ENCODE measurements at places on chromosomes 7 and 10.
A peak's percentile ranks its signal among the peaks of the same experiment; 100 is the strongest.

- DNase-seq, result no peak
These were observed 170.3 kb downstream of the NEURL1 start for GRCh38 chr10:103663802-103664201.

DNA sequence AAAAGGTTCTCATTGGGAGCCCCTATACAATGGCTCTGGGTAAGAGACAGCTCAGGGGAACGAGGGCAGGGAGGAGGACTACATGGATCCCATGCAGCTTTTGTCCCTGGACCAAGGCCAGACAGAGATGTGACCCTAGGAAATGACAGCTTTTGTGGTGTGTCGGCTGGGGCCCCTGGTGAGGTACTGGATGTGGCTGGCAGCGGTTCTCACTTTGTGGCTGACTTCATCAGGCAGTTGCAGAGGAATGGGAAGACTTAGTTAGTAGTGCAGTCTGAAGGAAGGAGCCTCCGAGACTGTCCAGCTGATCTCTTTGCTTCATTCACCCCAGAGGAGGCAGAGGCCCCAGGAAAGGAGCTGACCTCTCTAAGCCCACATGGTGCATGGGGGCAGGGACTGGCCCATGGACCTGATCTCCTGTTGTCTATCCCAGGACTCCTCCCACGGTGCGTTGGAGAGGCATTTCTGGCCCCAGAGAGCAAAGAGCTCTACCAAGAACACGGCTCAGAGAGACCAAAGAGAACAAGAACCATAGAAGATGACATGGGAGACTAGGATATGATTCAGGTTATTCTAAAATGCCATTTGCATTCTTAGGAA lies 202.9 kb downstream of the RPS24 start:
- DNase-seq, result no peak

GRCh38 chr10:133235265-133235855 lies 2.3 kb upstream of the VENTX start:
- no peak for DNase-seq

DNA sequence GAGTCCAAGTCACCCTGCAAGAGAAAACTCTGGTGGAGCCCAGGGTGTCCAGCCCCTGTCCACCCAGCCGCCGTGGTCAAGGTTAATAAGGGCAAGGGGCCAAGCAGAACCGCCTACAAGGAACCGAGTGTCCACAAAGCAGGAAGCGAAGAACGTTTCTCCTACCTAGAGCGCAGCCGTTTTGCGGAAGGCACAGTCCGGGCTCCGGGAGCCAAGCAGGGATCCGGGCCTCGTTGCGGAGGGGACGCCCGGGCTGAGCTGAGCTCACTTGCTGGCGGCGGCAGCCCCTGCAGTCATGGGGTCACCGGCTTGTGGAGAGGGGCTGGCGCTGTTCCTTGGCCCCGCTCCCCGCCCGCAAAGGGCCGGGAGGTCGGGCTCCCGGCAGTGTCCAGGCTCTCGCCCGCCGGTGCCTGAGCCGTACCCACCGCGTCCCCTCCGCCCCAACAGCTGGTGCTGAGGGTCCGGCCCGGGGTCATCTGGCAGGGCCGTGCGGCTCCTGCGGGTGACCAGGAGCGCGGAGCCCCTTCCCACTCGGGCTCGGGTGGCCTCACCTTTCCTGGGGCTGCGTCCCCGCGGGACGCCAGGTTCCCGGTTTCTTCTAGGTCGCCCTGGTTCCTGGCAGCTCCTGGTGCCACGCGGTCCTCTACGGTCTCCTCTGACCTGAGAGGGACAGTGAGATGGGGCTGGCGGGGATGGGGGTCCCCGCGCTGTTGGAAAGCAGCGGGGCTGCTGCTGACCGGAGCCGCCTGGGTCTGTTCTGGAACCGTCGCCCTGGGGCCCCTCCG lies 14.0 kb upstream of the ZNF273 start:
- DNase-seq, result no peak

DNA sequence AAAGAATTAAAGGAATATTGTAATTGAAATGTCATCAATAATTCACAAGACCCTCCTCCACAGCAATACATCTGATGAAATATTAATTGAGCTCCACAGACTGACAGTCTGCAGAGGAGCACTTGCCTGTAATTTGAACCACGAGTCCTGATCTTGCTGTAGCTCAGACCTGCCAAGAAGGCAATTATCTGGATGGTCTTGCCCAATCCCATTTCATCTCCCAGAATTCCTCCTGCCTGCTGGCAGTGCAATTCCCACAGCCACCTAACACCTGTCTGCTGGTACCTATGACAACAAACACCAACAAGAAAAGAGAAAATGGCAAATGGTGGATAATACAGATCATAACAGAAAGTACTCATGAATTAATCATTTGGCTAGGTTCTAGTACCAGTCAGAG lies 38.5 kb downstream of the ERCC6 start:
- no peak for DNase-seq

DNA sequence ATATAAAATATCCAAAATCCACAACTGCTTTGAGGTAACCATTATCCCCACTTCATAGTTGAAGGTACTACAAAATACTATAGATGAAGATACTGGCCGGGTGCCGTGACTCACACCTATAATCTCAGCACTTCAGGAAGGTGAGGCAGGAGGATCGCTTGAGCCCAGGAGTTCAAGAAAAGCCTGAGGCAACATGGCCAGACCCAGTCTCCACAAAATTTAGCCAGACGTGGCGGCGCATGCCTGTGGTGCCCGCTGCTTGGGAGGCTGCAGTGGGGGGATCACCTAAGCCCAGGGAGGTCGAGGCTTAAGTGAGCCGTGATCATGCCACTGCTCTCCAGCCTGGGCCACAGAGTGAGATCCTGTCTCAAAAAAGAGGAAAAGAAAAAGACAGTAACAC lies 21.7 kb downstream of the TMEM254 start:
- no peak for DNase-seq

DNA sequence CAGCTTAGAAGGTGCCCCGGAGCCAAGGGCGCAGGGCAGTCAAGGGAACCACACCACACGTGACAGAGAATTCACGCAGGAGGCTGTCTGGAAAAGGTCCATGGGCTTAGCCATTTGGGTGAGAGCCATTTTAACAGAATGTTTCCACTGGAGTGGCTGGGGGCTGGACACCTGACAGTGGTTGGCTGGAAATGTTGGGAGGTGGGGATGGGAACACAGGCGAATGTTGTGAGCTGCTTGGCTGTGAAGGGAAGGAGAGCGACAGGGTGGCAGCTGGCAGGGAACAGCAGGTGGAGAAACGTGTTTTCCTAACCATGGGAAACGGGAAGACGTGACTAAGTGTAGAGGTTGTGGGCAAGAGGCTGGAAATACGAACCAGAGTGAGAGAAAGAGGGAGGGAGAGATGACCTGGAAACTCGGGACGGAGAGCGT lies 100.5 kb upstream of the ZNF32 start:
- no peak for DNase-seq

DNA sequence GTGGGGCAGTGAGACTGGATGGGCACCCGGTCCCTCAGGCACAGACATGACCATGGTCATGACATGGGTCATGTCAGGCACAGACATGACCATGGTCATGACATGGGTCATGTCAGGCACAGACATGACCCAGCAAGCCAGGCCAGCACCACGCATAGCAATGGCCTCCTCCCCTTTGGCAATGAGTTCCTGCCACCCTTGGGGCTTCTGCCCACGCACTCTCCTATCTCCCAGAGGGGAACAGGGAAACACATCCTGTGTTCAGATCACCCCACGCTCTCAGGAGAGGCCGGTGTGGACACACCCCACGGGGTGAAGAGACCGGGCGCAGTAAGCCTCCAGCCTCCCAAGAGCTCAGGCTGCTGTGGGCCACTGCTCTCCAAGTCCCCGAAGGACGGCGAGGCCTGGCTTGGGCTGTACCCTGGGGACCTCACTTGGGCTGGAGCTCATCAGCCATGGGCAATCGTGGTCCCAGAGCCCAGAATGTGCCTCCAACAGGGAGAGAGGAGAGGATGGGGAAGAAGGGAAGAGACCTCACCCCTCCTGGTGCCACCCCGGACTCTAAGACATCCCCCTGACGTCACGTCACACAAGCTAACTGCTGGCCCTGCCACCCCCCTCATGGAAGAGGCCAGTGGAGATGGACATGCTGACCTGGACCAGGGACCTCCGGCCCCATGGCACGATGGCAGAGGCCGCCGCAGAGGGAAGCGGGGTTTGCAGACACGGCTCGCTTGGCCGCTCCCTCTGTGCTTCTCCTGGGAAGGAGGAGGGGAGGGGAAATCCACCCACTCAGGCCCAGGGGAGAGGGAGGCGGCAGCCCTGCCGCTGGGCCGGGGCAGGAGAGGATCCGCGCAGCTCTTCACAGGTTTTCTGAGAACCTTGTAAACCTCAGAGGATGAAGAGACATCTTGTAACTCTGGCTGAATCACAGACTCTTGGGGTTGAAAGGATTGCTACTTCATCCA lies 269.6 kb downstream of the ELFN1 start:
- no peak for DNase-seq

DNA sequence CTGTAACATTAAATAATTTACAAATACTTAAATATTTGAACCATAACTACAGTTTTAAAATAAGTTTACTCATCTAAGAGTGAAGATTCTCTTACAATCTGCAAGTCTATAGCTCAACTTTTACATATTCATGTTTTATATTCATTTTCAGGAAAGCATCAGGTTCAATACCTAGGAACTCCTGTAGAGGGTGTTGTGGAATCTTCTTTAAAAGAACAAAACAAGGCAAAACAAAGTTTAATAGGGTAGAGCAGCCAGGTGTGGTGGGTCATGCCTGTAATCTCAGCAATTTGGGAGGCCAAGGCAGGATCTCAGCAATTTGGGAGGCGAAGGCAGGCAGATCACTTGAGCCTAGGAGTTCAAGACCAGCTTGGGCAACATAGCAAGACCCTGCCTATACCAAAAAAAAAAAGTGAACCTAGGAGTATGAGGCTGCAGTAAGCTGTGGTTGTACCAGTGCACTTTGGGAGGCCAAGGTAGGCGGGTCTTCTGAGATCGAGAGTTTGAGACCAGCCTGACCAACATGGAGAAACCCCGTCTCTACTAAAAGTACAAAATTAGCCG lies 45.1 kb downstream of the ST8SIA6 start:
- peak; percentile 14 for DNase-seq

DNA sequence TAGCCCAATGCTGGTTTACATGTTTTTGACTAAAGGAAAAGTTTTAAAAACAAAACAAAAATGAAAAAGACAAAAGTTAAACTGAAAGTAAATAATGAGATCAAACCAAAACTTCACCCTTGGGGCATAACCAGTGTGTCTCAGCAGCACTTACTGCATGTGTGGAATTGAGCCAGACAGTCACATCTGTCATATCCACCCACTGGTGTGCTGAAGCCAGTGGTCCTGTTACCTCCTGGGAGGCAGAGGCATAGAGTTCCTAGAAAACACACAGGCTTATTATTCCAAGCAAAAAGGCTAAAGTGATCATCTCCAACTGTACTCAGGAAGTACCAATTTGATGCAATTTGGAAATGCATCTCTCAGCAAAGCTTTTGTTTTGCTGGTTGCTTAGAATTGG lies 40.4 kb downstream of the ASAH2 start:
- DNase-seq, result no peak

DNA sequence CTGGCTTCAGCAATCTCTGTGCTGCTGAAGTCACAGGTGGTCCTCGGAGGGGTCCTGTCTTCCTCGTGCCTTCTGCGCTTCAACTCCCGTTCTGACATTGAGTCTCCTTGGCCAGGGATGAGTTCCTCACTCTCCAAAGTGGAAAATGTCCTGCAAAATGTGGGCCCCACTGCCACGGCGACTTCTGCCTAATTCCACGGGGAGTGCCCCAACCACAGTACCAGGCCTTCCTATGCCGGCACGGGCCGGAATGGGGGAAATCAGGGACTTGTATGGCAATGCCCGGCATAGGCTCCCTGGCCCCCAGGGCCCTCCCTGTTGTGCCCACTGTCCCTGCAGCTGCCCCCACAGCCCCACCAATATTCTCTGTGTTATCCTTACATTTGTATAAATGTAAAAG lies 420.5 kb downstream of the TCERG1L start:
- no peak for DNase-seq

GRCh38 chr7:136859803-136860202 lies 8.6 kb upstream of the CHRM2 start:
- DNase-seq, result no peak

DNA sequence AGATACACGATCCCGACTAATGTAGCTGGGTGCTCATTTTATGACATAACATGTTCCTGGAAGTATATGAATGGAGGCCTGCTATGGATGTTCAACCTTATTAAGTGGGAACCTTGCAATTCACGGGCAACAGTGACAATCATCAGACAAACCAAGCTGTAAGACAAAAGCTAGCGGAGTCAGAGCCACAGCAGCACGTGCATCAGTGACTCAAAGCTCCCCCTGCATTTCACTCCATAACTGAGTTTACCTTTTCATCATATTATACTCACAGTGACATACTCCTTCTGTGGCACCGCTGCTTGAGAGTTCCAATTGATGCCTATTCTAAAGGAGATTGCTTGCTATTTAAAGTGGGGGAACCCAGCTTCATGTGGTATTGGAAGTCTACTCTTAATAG lies 176.0 kb upstream of the PITRM1 start:
- no peak for DNase-seq
